ENCODE measurements at places on chromosomes 3 and 15.

- no peak for DNase-seq
These were observed 44.4 kb upstream of the SLC6A11 start for GRCh38 chr3:10771486-10772270.

GRCh38 chr3:184525337-184526087 lies 36.1 kb upstream of the EPHB3 start:
- DNase-seq, result no peak

- DNase-seq, result no peak
These were observed 29.8 kb upstream of the MUC13 start for GRCh38 chr3:124964387-124964786.

DNA sequence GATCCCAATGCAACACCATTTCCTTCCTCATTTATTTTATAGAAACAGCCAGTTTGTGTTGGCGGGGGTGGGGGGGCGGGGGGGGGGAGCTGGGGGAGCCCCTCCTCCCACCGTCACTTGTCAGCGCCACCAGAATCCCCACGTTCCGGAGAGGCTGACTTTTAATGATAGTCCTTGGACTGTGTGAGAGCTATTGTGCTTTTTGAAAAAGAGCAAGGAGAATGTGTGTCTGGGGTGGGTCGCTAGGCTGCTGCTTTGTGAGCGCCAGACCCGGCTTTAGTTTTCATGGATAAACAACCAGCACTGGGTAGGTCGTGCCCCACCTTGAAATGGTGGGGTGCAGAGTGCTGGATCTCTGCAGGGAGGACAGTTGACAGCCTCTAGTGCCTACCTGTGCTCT lies 135.0 kb upstream of the ONECUT1 start:
- no peak for DNase-seq

- DNase-seq, result no peak
These were observed 725 bp downstream of the SRP14 start for GRCh38 chr15:40038275-40038637.

DNA sequence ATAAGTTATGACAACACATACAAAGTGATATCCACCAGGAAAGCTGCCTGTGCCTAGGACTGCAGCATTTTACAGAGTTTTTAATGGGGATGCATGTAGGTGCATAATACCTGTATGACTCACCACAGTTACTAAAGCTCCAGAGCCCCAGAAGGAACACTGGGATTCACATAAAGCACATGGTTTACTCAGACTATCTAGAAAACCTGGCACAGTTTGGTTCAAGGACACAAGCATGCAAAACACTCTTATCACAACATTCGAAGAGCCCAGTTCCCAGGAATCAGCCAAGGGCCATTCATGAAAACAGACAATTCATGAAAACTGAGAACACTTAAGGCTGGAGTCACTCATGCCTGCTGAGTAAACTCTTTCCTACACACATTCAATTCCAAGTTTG lies 261.0 kb downstream of the PYDC2 start:
- no peak for DNase-seq

- no peak for DNase-seq
These were observed 878 bp upstream of the TLR9 start for GRCh38 chr3:52226229-52226817.

DNA sequence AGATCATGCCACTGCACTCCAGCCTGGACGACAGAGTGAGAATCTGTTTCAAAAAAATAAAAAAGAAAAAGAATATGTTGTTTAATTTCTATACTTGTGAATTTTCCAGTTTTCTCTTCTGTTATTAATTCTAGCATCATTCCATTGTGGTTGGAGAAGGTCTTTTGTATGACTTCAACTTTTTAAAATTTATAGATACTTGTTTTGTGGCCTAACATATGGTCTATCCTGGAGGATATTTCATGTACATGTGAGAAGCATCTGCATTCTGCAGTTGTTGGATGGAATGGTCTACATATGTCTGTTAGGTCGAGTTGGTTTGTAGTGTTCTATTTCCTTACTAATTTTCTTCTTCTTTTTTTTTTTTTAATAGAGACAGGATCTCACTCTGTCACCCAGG lies 35.6 kb downstream of the MAP1A start:
- DNase-seq, result no peak

- no peak for DNase-seq
These were observed 11.3 kb upstream of the KNL1 start for GRCh38 chr15:40582726-40583246.

DNA sequence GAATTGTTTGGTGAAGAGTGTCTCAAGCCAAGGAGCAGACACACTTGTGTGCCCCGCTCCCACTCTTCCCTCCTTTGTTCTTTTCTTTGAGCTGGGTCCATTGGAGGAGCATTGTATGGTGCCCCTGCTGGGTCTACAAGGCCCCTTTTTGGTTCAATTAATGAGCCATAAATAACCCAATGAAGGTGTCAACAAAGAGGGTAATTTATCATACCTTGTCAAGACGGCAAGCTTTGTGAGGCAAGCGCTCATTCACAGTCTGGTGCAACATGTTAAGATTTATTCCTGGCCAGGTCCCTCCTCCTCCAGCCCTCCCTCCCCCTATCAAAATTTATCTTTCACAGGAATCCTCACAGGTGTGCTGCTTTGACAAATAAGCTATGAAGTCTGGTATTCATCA lies 300.1 kb downstream of the RORA start:
- no peak for DNase-seq

Data from stimulated activated CD4-positive, alpha-beta T cell treated with anti-CD3 and anti-CD28 coated beads, Interleukin-4, amount 100 ng/mL, for 1 hour (primary cell).